ENCODE measurements at places on chromosomes 2 and 18.

DNA sequence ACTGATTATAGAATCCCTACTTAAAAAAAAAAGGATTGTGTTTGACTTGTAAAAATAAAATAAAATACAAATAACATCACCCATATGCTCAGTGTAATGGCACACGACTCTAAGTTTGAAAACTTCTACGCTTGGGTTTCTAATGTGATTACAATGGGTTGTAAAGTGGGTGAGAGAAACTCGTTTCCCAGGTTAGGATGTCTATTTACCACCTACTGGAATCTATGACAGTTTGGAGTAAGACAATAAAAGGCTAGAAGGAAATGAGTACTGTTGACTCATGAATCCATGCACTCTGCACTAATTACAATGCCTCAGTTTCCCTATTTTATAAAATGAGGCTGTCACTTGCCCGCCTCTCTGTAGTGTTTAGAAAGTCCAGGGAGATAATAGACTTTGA, 204.2 kb upstream of the FBXO11 start:
- DNase-seq: no peak

DNA sequence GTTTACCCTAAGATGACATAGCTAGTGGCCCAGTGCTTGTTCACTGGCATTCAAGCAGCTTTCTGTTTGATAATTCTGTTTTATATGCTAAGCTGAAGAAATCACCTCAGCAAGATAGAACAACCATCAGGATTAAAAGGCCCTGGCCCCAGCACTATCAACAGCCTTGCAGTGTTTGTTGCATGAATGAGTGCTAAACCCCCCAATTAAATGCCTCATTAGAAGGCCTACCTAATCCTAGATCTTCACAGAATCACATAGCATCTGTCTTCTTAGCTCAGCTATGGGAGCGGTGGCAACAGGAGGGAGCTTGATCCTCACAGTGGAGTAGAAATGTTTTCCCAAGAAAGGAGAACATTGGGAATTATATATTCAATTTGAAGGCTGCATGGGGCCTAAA, 194.1 kb upstream of the HNMT start:
- DNase-seq: no peak

DNA sequence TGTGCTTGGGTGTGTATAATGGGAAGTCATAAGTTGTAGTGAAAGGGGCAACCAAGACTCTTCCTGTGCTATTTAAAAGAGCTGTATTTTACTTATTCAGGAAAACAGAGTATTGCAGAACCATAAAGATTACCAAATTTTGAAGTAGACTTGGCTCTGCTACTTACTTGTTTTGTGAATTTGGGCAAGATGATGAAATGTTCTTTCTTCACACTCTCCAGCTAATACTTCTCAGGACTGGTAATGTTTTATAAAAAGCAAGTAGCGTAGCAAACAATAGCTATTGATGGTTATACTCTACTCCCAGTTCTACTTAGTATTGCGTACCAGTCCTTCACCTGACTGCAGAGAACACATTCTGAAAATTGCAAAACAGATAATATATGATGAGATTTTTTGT, 374.1 kb downstream of the ARHGAP15 start:
- DNase-seq: no peak

DNA sequence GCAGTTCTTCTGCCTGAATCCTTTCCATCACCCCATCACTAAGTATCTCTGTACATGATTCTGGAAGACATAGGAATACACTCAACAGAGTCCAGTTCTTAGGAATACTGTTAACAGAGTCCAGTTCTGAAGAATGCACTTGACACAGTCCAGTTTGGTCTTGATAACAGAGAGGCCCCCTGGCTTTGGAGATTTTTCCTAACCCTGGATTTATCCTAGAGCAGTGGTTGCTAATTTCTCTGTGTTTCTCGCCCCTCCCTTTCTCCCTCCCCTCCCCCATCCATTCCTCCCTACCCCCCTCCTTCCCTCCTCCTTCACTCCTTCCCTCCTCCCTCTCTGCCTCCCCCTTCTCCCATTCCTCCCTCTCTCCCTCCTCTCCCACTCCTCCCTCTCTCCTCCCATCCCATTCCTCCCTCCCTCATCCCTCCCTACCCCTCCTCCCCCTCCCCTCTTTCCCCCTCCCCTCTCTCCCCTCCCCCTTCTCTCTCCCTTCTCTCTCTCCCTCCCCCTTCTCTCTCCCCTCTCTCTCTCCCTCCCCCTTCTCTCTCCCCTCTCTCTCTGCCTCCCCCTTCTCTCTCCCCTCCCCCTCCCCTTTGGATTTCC, 105.4 kb downstream of the RTN4 start:
- DNase-seq: no peak

GRCh38 chr2:176092270-176093144, at the start of gene HOXD13:
Gene HOXD13 (plus strand): TSS chr2:176092721. CDS start chr2:176092891, 170 bp downstream.
- no peak for DNase-seq

DNA sequence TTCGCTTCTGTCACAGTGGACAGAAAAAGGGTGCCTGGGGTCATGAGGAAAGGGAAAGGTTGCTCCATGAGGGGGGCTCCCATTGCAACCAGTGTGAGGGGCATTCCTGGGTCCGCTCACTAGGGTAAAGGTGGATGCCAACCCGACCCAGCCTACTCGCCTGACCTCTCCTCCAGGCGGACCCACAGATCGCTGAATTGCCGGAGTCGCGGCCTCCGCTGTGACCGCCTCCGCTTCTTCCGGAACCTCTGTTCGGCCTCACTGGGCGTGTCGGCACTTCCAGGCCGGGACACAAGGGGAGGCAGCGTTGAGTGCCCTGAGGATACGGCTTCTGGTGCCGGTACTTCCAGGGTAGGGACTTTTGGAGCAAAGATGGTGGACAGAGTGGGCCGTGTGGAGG, 57.1 kb downstream of the TRABD2A start:
- DNase-seq: no peak

- DNase-seq: no peak
These were observed 136.5 kb upstream of the HAAO start for GRCh38 chr2:42928692-42929545.

DNA sequence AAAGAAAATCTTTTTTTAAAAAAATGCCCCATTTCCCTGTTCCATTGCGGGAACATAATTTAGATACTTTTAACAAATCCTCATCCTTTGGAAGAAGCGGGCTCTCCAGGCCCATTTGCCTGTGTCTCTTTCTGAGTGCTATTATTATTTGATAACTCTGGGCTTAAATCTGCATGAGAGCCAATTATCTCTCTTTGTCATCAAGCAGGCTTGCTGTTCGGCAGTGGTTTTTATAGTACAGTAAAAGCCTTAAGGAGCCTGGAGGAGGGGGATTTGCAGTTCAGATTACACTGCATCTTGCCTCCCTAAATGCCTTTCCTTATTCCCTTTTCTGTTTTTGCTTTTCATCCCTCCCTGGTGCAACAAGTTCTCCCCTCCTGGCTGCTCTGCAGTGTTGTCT, 50.6 kb downstream of the CELF4 start:
- no peak for DNase-seq

GRCh38 chr2:68775272-68775842, 40.7 kb downstream of the ARHGAP25 start:
- DNase-seq: no peak

- no peak for DNase-seq
These were observed 3.1 kb upstream of the EMX1 start for GRCh38 chr2:72914206-72914559.

- DNase-seq: no peak
These were observed 84.2 kb upstream of the FAM136A start for GRCh38 chr2:70385966-70386595.

DNA sequence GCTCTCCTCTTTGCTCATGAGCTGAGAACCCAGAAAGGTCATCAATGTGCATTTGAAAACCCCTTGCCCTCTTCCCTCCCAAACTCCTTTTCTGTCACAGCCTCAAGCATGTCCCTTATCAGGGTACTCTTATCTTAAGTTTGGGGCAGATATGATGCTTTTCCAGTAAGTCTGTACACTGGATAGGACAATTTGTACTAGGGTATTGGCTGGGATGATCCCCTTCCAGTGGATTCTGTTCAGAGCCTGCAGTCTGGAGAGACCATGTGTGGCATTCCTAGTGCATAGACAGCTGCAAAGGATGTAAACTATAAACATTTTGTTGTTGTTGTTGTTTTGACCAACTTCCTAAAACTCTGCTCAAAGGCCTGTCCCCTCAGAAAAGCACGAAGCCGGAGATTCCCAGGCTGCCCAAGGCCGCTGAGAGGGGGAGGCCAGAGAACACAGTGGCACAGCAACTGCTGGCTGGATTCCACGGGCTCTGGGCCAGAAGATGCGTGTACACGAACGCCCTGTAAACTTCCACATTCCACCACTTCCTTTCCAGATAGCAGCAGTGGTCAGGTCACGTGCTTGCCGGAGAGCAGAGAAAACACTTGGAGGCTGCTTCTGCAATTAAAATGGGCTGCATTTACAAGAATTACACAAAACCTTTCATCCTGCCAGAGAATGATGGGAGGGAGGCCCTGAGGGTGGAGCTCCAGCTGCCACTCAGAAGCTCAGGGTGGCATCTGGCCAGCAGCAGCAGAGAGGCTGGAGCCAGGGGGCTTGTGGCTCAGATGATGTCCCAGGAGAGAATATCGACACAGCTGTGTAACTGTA, 42.1 kb downstream of the BMP10 start:
- DNase-seq: peak; percentile 71

DNA sequence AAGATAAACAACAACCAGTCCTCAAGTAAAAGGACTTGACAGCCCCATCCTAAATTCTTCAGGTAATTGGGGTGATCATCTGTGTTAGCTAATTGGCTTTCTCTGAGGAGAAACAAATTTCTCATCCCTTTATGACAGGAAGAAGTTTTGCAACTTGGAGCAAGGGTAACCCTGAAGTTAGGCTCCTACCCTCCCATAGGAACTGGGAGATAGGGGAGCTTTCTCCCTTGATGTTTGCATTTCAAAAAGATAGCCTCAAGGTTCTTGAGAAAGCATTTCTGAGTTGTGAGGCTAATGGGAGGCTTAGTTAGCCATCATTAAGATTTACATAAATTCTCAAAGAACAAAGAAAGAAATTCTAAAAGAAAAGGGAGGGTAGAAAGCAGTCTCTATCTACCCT, 95.4 kb downstream of the MAP2 start:
- no peak for DNase-seq

- no peak for DNase-seq
These were observed 32.3 kb downstream of the CXCR4 start for GRCh38 chr2:136085453-136086209.

DNA sequence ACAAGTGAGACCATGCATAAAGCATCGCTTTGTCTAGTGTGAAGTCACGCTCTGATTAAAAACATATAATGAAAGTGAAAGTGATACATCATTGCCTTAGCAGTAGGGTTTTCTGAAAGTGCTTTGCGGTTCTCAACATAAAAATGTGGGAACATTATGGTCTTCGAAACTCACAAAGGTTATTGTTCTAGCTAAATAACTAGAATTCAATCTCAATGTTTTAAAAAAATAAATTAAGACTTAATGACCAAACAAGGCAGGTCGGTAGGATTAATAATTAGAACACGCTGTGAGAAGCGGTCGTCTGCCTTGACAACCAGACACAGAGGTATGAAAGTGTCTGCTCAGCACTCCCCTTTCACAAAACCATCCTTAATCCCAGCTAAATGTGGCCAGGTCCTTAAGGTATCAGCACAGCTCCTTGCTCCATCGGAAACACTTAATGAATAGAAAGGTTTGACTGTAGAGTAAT, 42.2 kb downstream of the KLHL14 start:
- no peak for DNase-seq

GRCh38 chr2:134354611-134355010, 100.7 kb downstream of the MGAT5 start:
- DNase-seq: no peak

- no peak for DNase-seq
These were observed 191.5 kb upstream of the ATP5MC3 start for GRCh38 chr2:175372704-175373701.

GRCh38 chr18:10488017-10488416, 33.6 kb downstream of the APCDD1 start:
- no peak for DNase-seq

DNA sequence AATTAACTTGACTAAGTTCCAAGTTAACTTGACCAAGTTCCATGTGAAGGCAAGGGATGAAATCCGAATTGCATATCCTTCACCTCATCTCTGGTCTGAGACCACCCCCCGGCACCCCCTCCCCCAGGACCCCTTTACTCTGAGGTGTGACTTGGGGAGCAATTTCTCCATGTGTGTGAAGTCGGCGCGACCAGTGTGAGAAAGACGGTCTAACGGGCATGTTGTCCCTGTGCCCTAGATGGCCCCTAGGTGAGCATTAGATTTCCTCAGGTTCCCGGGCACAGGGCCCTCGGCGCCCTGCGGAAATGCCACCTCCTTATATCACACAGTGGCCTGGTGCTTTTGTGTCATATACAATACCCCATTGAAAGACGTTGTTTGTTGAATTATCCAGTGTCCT, 137.1 kb downstream of the CTIF start:
- no peak for DNase-seq

DNA sequence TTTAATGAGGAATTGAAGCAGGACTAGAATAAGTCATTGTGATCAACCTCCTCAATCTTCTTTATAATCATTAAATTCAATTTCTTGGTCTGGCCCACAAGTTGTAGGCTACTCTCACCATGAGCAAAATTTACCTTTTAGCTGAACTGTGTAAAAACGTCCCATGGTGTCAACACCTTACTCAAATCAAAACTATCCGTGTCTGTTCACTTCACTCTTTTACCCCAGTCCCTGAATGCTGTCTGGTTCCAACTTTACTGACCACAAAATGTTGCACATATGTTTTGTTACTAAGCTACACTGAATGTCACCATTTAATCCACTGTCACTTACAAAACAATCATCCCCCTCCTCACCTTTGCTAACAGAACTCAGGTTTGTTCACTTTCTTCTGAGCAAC, 951.6 kb upstream of the SLC39A10 start:
- DNase-seq: no peak

DNA sequence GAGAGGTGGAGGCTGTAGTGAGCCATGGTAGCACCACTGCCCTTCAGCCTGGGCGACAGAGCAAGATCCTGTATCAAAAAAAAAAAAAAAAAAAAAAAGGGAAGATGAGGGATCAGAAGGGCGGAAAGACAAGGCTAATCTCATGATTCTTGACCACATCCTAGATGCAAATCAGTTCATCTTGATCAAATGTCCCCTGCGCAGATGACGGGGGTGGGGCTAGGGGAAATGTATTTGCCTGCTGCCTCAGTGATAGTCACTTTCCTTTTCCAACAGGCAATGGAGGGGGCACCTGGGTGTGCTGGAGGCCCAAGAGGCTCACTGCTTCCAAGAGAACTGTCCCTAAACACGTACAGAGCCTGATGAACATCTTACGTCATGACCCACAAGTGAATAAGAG, 3.7 kb upstream of the EMILIN2 start:
- DNase-seq: no peak

- no peak for DNase-seq
These were observed 25.5 kb downstream of the ZC3H8 start for GRCh38 chr2:112229348-112229747.

DNA sequence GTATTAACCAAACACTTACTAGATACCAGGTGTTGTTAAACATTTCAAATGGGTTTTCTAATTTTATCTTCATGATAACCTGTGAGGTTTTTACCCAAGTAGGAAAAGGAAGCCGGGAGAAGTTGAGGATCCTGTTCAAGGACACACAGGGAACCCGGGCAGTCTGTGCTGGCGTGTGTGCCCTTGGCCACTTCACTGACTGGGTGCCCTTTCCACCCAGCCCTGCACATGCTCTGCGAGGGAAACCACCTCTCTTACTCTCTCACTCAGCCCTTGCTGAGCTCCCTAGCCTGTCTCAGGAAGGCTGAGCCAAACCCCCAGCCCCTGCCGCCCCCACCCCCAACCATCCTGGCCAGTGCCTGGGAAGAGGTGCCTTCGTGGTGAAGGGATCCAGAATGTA, 51.8 kb downstream of the TEX44 start:
- no peak for DNase-seq

Data from T-helper 2 cell treated with Interferon-gamma antibody and Interleukin-4, amounts not matched to agents 5 μg/mL and 100 μg/mL, for 36 hours (primary cell).